ENCODE measurements at places on chromosomes 11 and 22.

DNA sequence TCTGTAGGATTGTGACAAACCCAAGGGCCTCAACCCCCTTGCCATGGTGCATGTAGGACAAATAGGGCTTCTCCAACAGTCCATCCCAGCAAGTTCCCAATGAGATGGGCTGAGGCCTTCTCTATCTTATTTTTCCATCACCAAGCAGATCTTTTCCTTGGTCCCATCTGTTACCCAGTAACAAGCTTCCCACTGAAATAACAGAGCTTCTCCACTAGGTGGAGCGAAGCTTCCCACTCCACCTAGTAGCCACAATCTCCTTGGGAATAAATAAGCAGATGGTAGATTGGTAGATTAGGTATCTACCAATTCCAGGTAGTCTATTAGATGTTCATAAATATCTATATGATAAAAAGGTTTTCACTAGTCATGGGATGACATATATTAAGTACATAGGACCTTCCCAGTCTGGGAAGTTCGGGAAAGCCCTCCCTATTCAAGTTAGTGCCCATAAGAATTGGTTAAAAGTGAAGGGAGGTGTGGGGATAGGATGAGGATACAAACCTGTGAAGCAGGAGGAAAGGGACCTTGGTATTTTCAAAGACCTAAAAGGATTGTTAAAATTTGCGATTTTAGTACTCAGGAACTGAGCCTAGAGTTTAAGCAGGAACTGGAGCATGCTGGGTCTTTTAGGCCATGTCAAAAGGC is 5.9 kb upstream of the OR52L1 start:
- no peak for DNase-seq

DNA sequence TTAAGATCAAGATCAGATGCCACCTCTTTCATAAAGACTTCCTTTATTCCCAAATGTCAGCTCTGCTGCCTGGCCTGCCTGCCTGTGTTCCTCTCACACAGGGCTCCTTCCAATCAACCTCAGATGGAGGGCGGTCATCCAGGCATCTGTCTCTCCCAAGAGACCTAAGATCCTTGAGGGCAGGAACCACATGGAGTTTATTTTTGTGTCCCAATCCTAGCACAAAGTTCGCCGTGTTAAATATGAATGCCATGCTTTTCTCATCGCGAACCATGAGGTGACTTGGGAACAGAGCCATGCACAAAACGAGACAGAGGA is 72.7 kb upstream of the ARFGAP3 start:
- no peak for DNase-seq

GRCh38 chr11:34747251-34747650 is 126.4 kb downstream of the EHF start:
- DNase-seq, result no peak

DNA sequence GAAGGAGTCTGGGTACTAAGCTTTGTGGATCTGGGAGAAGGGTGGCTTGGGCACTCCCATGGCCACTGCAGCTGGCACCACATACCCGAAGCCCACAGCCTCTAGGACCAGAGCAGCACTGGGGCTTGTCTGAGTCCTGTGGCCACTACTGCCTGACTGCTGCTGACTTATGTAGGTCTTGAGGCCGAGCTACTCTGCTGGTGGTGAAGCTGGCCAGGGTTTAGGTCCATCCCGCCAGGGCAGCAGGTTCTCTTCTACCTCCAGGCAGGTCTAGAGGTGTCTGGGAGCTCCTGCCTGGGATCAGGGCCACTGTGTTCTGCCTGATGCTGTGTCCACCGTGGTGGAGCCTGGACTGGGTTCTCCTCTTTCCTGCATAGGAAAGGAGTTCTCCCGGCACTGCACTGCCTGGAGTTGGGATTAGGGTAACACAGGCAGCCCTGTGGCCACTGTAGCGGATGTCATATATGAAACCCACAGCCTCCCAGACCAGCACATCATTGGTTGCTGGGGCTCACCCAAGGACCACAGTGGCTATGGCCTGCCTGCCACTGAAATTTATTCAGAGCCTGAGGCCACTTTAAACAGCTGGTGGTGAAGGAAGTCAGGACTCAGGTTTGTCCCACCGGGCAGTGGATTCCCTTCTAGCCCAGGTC is 109.8 kb upstream of the SERPIND1 start:
- no peak for DNase-seq

GRCh38 chr11:103936059-103936458 is 100.4 kb upstream of the DDI1 start:
- DNase-seq, result no peak

GRCh38 chr11:98434296-98434695 is 586.5 kb upstream of the CNTN5 start:
- DNase-seq, result no peak

DNA sequence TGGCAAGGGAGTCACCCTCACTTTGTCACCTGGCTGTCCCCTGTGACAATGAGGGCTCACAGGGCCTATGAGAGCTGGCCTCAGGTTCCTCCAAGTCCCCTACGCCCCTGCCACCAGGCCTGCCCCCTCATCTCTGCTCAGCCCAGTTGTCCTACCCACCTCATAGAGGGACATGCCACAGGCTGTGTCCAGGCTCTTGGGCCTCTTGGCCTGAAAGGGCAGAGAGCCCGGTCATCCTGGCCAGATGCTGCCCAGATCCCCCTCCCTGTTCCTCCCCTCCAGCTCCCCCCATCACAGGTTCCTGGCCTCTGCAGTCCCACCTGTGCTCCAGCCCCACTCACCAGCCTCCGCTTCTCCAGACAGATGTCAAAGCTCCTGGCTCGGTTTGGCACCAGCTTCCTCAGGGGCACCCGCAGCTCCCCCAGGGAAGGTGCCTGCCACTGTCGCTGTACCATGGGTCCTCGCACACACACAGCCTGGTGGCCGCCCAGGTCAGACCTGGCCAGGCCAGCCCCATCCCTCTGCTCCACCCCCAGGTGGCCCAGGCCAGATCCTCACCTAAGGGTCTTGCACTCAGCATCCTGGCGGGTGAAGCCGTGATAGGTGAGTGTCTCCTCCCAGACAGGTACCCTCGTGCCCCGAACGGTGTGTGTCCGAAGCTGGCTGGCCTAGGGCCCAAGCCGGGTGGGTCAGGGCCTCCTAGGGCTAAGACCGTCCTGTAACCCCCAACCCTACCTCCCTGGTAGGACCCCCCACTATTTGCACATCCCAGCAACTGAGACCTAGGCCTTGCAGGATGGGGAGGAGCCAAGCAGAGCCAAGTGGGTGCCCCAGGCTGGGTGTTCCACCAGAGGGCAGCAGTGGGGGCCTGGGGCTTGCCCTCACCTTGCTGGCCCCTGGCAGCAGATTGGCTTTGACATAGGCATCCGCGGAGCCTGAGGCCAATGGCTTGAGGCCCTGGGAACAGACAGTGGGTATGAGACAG is 8.3 kb downstream of the NDUFV1 start:
- DNase-seq, result no peak

GRCh38 chr22:21569459-21570170 is 2.1 kb downstream of the UBE2L3 start:
- DNase-seq, result no peak

Measured in stimulated activated CD8-positive, alpha-beta memory T cell treated with anti-CD3 and anti-CD28 coated beads, Interleukin-4, amount 100 ng/mL, for 1 hour (primary cell).